ENCODE measurements at places on chromosomes 1 and 21.

GRCh38 chr1:220894025-220894923, 15.0 kb downstream of the HLX start:
- DNase-seq: no peak

- DNase-seq: no peak
Observed at GRCh38 chr1:25770541-25771220, 29.3 kb upstream of the SELENON start.

- DNase-seq: no peak
Observed at GRCh38 chr1:110184446-110184845, 25.7 kb upstream of the KCNC4 start.

GRCh38 chr1:84665703-84666317, 24.5 kb downstream of the SSX2IP start:
- no peak for DNase-seq

GRCh38 chr1:239269706-239270105, 116.7 kb upstream of the CHRM3 start:
- DNase-seq: no peak

Data from DMS153 (cell line).